ENCODE measurements at places on chromosomes 7 and 10.

- DNase-seq = peak; percentile 81
These were observed 115.2 kb downstream of the SORBS1 start for GRCh38 chr10:95445837-95446486.

DNA sequence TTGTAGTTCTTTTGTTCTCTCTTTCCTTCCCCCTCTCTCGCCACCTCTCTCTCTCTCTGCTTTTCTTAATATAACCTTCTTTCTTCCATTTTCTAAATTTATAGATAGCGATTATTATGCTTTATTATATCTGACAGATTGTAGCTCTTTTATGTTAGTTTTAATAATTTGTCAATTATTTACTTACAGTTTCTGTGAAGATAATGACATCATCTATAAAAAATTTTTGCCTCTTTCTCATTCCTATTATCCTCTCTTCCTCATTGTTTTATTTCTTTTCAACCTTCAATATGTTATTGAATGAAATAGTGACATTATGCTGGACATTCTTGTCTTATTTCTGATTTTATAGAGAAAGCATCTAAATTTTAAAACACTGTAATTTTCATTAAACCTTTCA is 469.6 kb upstream of the NRG3 start:
- DNase-seq = no peak

- no peak for DNase-seq
These were observed 842 bp downstream of the KBTBD2 start for GRCh38 chr7:32890793-32891042.

DNA sequence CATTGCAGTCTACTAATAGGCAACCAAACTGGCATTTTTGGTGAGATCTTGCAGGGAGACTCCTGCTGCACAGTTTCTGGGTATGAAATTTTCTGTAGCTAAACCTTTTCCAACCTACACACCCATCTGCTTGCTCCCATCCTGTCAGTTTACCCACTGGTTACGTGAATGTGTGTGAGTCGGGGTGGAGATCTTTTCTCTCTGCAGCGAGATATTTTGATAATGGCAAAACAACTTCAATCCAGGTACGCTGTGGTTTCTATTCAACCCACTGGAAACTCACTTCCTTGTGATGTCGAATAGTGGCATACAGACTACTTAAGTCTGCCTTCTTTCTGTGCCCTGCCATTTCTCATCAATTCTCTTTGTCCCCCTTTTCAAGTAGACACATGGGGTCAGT is 4.5 kb downstream of the PLEKHA1 start:
- no peak for DNase-seq

- DNase-seq = no peak
These were observed 46.1 kb downstream of the EPHB4 start for GRCh38 chr7:100781255-100781654.

- peak; percentile 32 for DNase-seq
These were observed 60.9 kb downstream of the ARMC3 start for GRCh38 chr10:22988581-22989360.

DNA sequence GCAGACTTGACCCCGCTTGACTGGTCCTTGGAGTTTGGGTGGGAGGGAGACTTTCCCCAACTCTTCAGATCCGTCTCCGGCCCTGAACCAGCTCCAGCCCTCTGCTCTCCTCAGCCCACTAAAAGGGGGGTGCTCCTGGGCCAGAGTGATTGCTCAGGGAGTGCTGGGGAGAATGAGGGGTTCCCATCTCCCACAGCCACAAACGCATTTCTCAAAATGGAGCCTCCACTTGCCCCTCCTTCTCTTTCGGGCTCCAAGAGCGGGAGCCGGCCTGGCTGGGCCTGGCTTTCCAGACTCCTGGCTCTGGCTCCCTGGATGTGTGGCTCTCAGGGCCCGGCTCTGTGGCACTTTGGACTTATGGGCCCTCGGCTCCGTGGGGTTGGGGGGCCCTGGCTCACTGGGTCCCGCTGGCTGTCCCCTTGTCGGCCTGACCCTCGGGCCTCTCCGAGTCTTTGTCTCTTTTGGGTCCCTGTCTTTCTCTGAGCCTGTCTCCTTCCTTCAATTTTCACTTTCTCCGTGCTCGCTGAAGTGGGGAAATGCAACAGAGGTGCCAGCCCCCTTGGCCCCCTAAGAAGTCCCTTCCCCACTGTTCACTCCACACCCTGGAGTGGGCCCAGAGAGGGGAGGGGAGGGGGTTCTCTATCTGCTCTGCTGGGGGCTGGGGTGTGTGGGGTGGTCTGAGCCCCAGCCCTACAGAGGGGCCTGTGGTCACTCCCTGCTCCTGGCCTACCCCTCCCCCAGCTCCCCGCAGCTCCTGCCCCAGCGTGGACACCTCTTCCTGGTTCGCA is 713 bp downstream of the LZTS2 start:
- DNase-seq = no peak

DNA sequence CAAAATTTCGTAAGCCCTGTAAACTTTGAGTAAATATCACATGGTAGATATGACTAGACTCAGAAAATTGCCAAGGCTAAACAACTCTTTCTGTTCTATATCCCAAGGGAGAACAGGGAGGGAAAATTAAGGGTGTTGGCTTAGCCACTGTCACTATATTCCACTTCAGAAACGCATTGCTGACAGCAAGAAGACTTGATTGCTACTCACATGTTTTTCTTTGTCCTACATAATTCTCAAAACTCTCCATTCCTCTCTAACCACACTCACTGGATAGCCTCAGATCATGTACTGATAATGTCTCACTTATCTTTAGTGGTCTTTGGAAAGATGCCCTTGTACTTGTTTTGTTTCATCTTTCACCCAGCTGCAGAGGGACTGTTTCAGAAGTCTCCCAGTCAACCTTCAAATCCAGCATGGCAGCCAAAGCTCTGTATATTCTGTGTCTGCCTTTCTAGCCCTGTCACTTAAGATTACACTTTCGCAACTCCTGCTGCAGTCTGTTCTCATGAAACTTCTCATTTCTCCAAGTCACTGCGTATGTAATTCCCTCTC is 582.4 kb upstream of the FZD8 start:
- DNase-seq = no peak

- no peak for DNase-seq
These were observed 80.8 kb downstream of the PAX2 start for GRCh38 chr10:100826031-100826651.

GRCh38 chr10:61541960-61542359 is 88.8 kb upstream of the TMEM26 start:
- DNase-seq = no peak

- no peak for DNase-seq
These were observed 252.3 kb upstream of the KLF14 start for GRCh38 chr7:130986261-130986690.

- DNase-seq = no peak
These were observed 190.3 kb downstream of the DNAJB6 start for GRCh38 chr7:157526913-157527634.
